Myocyte (in vitro differentiated cells): ENCODE measurements at places on chromosomes 4 and X. TPM values are rescaled to one million over a fixed set of nuclear protein-coding genes. Genes with fewer than 3 reads are reported as not detected.
A peak's percentile ranks its signal among the peaks of the same experiment; 100 is the strongest.

DNA sequence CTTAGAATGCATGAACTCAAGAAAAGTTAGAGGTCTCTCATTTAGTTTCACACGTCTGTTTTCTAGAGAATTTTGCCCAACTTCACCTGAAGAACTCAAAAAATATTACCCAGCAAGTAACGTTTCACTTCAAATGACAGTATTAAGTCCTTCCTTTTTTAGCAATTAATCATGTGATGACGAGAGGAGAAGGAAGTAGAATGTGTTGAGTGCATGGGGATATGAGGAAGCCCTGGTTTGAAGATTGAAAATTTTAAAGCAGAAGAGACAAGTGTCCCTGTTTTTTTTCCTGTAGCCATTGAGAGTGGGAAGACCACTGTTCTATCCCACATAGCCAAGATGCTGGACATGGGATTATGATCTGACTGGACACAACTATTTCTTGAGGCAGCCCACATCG is 406.3 kb upstream of the CPEB2 start:
- DNase-seq = no peak

DNA sequence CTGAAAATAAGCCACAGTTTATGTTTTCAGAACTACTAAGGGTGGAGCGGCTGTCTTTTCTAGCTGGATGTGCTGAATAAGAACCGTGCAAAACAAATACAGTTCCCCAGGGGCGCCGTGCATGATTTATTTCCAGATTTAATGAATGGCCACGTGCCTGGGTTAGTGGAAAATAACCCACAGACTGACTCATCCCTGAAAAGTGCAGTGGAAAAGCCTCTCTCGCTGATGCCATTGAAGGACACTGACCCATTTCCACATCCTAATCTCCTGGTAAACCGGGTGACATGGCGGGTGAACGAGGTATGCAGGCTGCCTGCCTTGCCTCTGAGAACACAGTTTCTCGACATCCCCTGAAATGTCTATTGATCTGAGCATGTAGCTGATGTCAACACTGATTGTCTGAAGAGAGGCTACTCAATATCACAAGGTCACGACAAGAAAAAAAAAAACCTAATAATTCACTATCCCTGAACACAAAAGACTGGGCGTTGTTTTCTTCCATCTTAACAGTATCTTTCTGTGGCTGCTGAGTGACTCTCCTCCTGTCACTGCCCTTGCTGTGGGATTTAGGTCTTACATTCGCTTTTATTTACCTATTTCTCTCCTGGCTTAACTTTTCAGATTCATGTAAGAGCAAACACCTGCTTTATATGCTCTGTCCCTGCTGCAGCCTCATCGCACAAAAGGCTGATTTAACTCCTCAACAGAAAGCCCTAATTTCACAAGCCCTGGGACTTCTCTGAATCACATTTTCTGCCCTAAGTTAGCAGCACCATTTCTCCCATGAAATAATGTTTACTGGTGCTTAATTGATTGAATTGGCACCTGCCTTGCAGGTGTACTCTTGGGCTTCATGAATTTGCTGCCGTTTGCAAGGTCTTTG is 76.9 kb upstream of the SCOC start:
- peak; percentile 84 for DNase-seq

DNA sequence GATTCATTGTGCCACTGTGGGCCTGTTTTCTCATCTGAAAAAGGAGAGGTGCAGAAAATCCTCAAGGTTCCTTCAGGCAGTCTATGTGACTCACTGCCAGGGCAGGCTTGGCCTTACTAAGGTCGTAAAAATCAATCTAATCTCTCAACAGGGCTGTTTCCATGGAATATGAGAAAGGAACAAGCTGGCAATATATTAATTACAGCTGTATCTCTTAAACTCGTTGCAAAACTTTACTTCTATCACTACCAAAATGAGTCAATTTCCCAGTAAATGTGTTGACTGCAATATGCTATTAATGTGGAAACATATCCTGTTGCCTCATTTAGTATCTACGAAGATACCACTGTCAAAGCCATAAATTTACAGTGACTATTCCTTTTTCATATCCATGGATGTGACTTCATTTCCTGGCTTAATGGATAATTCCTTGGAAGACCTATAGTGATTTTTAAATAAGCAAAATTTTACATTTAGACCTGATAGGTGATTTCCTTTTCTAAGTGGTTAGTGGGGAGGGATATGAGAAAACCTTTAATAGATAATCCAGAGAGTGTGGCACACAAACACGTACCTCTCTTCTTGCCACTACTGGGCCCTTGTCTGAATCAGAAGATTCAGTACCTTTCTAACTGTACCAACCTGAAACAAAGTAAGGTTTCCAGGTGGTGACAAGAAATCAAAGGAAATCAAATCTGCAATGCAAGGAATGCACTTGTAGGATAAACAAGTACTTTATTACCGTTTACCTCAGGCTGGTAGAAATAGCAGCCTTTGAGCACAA is 127.4 kb upstream of the FTHL17 start:
- no peak for DNase-seq

DNA sequence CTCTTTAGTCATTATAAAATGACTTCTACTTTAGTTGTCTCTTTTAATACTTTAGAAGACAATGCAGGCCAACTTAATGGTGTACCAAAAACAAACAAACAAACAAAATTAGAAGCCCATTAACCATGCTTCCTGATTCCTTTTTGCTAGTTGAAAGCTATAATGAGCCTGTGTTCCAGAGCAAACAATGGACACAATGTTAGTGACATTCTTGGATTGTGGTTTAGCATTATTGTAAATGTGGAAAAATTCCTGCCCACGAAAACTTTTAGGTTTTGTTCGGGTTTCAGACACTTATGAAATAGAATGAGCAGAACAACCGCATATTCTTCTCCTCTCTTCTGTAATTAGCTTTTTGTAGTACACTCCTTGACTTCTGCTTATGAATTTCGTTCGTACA is 1682.7 kb upstream of the PCDH7 start:
- no peak for DNase-seq

- no peak for DNase-seq
Measured at GRCh38 chr4:118287711-118288451, 64.9 kb downstream of the PRSS12 start.

GRCh38 chr4:149735796-149736195 is 79.8 kb downstream of the IQCM start:
- no peak for DNase-seq

GRCh38 chrX:71102292-71102691 is 4.2 kb downstream of the CXorf65 start:
- DNase-seq = no peak

DNA sequence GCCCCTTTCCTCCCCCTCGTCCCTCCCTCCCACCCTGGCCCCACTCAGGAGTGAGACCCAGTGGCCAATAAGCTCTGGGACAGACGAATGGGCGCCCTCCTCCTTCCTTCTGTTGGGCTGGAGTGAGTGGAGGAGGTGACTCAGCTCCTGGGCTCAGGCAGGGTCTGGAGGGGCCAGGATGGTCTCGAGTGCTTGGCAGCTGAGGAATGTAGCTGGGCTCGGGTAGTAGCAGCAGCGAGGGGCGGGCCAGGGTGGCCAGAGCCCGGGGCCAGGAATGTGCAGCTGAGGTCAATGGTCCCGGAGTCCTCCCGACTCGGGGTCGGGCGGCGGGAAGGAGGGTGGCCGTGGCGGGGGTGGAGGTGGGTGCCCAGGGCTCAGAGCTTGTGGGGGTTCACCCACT is 15.0 kb downstream of the G6PD start:
- peak; percentile 66 for DNase-seq

- no peak for DNase-seq
Measured at GRCh38 chrX:132933170-132933569, 25.3 kb downstream of the HS6ST2 start.

DNA sequence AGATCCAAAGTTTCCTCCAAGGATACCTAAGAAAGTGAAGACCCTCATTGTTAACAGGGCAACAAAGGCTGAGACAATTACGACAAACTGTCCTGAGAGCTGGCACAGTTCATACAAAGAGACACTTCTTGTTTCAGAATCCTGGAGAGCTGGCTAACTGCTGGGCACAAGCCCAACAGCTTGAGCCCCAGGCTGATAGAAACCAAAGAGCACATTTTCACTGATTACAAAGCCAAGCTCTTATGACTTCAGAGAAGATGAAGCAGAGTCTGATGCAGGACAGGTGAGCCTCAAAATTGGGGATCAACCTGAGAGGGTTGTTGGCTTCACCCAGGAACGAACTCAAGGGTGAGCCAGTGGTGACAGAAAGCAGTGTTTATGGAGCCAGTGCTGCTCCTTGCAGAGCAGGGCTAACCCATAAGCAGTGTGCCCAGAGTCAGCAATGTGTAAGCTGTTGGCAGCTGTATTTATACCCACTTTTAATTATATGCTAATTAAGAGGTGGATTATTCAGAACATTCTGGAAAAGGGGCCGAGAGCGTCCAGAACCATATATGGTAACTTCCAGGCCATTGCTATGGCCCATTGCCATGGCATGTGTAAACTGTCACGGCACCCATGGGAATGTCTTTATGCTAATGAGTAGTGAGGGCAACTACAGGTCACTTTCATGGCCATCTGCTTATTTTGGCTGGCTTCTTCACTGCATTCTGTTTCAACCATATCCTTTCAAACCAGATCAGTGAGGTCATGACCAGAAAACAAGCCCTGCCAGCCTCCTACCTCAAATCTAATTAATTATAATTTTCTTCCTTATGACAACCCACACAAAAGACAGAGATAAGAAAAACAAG is 183.7 kb downstream of the EVC2 start:
- peak; percentile 90 for DNase-seq

DNA sequence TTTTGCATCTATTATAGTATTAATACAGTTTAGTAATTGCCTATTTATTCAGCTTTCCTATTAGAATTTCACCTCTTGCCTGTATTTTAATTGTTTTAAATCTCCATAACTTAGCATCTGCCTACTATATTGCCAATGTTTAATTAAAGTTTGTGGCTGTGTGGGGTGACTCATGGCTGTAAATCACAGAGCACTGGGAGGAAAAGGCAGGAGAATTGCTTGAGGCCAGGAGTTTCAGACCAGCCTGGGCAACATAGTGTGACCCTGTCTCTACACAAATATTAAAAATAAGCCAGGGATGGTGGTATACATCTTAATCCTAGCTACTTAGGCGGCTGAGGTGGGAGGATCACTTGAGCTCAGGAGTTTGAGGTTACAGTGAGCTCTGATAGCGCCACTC is 14.5 kb upstream of the CCSER1 start:
- no peak for DNase-seq

DNA sequence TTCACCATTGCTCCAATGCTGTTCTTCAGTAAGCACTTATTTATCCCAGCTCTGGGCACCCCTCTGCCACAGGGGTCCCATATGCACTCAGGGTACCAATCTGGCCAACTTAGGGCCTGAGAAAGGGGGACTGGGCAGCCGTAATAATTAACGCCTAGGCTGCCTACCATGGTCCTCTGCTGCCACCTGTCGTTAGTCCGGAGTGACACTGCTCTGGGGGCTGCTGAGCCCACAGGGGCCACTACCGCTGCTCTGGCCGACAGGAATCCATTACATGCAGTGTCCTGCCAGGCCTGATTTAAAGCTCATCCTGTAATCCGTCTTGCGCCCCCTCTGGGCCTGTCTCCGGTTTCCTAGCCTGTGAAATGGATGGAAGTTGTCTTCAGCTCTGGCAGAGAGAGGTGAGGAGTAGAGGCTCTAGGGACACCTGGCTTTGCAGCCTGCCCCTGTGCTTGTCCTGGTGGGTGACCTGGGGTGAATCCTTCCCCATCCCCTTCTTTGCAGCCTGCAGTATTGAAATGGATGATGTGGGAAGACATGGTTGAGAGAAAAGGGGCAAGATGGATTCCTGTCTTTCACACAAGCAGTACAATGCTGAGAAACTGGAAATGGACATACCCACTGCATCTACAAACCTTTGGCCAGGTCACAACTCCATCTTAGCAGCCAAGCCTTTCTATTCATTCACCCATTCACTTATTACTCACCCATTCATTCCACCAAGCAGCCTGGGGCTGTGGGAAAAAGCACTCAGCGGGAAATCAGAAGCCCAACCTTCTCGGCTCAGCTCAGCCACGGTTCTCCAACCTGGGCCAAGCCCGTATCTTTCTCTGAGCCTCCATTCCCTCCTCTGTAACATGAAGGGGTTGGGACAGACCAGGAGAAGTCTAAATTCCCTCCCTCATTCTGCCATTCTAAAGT is 116.3 kb upstream of the NALF2 start:
- DNase-seq = peak; percentile 22

- no peak for DNase-seq
Measured at GRCh38 chrX:100650841-100651240, 6.8 kb downstream of the SRPX2 start.

GRCh38 chr4:184312126-184312525 is 94.5 kb upstream of the ENPP6 start:
- DNase-seq = no peak

DNA sequence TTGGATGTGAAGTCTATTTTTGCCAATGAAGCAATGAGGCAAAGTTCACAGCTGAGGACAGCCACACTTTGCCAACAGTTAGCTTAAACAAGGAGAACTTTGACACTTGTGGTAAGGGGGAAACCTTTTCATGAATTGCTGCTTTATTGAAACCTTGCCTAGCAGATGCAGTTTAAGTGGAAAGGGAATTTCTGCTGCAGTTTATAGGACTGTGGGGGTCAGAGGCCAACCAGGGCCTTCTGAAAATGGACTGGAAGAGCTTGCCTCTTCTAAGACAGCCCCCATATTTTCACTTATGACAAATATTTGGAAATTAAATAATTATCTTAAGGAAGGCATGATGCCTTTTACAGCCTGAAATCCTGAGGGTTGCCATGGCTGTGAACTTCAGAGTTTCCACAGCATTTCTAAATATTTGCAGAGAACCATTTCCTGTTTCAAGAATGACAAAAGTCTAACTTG is 550.3 kb downstream of the RAB28 start:
- no peak for DNase-seq

DNA sequence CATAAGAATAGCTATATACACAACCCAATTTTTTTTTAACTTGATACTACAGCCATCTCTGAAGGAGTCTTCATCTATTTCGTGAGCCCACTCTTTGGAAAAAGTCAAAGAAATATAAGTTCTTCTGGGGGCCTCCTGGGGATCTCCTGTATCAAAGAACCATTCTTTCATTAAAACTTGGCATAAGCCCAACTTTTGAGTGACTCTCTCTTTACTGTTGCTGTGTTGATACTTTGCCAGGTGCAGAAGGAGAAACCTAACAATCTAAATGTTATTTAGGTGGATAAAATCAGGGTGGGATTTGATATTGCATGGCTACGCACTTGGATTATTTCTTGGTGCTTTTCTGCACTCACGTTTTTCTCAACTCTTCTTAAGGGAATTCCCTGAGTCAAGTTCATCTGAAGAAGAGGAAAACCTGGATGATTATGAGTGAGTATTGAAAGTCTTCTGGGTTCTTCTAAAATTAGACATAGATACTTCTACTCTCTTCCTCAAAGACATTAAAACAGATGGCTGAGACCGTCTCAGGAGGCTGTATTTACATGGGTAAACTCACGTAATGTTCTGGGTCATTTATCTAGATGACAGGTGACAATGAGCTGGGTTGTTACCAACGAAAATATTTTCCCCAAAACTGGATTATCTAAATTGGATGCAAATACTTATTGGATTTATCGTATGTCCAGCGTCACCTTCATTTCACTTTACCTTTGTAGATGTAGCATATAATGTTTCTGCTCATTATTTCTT is 25.2 kb downstream of the BMX start:
- DNase-seq = no peak

The MAP3K15 gene
- not detected in 2 replicates for total RNA-seq

The EVC2 gene
- total RNA-seq = 10.8 and 11.6 TPM in 2 replicates

The TSPAN6 gene
- total RNA-seq = 28.2 and 29.2 TPM in 2 replicates

The EIF2S3 gene
- 155 and 161 TPM in 2 replicates for total RNA-seq

The REELD1 gene
- total RNA-seq = not detected in 2 replicates

The INTS12 gene
- 28.8 and 28.9 TPM in 2 replicates for total RNA-seq

The GAGE12J gene
- not detected in 2 replicates for total RNA-seq

The GABRG1 gene
- total RNA-seq = not detected in 2 replicates

The CXCL3 gene
- 1.8 and 3.1 TPM in 2 replicates for total RNA-seq

The AFM gene
- total RNA-seq = not detected in 2 replicates
